ENCODE measurements at places on chromosomes 4 and X. TPM values are rescaled to one million over a fixed set of nuclear protein-coding genes. Genes with fewer than 3 reads are reported as not detected.

GRCh38 chr4:85448906-85449890 lies 25.8 kb upstream of the ARHGAP24 start:
- no peak for DNase-seq

The FAM3A gene
- total RNA-seq, result 47.1 TPM

- DNase-seq, result no peak
These were observed 37.4 kb downstream of the MAML3 start for GRCh38 chr4:140116442-140117104.

DNA sequence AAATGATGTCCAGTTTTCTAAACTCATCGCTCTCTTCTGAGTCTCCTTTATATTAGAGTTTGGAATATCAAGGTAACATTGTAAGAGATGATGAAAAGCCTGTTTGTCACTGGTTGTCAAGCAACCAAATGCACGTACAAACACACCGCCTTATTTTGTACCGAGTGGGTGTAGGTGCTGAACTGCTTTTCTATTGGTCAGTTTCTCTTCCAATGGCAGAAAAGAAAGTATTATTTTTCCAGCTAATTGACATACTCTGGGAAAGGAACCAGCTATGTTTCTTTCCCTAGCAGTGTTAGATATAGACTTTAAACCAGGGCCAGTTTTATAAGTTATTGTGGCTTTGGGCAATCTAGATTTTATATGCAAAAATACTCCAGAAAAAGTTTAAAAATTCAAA lies 6.6 kb upstream of the PPM1K start:
- peak; percentile 60 for DNase-seq

DNA sequence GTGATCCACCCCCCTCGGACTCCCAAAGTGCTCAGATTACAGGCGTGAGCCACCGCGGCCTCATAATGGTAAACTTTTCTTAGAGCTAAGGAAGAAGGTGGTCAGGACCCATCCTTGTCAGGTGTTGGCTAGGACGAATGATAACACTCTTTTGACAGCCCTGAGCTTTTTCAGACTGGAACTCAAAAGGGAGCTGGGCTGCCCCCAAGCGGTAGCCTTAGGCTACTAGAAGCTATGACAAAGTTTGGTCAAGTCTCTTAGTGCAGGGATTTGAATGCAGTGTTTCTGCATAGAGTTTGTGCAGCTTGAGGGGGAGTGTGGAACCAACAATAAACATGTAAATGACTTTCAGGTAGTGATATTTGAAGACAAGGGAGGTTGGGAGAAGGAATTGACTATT lies 11.8 kb upstream of the HSD17B10 start:
- DNase-seq, result no peak

DNA sequence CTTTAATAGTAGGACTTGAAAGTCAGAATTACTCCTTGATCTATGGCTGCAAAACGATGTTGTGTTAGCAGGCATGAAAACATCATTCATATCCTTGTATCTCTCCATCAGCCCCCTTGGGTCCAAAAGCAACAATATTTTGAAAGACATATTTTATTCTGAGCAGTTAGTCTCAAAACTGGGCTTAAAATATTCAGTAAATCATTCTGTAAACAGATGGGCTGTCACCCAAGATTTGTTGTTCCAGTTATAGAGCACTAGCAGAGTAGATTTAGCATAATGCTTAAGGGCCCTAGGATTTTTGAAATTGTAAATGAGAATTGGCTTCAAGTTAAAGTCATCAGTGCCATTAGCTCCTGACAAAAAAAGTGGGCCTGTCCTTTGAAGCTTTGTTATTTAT lies 1565.6 kb downstream of the STIM2 start:
- no peak for DNase-seq

GRCh38 chr4:8110071-8110986 lies 48.3 kb downstream of the ABLIM2 start:
- DNase-seq, result no peak

DNA sequence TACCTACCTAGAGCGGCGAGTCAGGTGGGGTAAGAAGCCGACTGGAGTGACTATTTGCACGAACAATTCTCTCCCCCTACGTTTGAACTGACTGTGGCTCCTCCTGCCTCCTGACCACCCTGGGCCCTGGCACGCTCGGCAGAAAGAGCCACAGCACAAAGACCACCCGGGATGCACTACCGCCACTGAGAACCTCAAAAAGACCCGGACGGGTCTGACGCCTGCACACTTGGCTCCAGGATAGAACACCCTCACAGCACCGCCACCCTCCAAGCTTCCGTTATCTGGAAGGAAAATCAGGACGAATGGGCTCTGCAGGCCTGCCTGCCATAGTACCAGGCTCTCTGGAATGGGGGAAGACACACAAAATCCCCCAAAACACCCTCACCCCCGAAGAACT lies 2.2 kb downstream of the LRPAP1 start:
- DNase-seq, result no peak

DNA sequence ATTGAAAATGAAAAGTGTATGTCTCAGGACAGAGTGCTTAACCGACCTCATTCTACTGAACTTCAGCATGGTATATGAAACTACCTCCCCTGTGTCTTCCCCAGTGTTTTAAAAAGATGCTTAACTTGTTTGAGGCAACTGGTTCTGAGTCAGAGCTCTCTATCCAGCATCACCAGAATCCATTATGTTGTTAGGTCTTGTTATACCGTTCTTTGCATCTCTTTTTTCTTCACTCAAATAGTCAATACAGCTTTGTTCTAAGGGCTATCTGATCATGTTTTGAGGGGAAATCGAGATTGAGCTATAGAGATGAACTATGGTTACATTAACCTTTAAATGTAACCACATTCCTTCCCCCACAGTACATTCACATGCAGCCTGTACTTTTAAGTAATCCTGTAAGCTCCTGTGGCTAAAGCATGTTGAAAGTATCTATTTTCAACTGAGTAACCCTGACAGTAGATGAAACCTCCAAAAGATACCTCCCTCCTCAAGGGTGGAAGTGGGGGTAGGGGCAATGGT lies 514.4 kb downstream of the RPA4 start:
- DNase-seq, result no peak

DNA sequence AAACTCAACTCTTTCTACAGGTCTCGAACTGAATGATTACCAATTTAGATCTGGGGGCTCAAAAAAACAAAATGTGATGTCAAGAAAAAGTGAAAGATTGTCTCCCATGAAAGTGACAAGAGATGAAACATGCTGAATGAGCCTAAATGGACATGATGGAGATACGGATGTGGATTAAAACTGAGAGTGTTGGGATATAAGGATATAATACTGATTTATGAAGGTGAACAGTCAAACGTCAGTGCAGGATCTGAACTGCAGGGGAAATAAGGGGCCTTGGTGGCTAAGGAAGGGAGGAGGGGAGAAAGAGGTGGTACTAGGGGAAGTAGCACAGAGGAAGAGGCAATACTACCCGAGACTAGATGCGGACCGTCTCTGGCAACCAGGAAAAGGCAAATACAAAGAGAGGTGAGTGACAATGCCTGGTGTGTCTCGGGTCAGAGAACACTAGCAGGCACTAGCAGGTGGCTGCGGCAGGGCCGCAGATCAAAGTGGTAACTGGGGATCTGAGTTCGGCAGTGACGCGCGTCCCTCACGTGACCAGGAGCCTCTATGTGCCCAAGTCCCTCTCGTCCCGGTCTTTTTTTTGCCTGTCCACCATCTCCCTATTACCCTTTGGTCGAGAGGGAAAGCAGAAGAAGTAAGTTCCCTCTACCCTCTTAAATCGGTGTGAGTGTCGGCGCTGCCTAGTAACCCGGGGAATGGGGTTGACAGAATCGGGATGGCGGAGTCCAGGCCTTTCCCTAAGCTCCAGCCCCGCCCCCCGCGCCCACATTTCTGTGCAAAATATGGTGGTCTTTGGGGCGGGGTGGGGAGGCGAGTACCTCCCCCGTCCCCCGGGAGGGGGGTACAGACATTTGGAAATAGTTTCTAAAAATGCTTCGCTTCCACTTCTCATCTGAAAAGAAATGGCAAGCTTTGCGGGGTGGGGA lies at the start of gene TCEAL1:
Gene TCEAL1 (plus strand): TSS at position 590 of the 932 bp plus-strand sequence. CDS start 942 bp downstream, outside the sequence.
- peak; percentile 61 for DNase-seq

DNA sequence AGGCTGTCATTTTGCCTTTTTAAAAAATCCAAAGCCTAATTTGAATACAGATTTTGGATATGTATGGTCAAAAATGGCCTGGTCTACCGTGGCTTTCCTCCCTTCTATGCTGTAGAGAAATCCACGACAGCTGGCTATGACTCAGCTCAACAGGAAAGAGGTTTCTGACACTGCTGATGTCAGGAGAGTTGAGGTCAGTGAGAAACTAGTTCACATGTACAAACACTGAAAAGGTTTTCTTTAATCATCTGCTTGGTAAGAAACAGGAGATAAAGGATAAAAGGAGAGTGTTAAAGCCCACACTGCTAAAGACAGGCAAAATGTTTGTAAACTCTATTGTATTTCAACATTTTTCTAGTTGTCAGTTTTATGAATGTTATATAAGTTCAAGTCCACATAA lies 113.9 kb downstream of the NYX start:
- peak; percentile 48 for DNase-seq

DNA sequence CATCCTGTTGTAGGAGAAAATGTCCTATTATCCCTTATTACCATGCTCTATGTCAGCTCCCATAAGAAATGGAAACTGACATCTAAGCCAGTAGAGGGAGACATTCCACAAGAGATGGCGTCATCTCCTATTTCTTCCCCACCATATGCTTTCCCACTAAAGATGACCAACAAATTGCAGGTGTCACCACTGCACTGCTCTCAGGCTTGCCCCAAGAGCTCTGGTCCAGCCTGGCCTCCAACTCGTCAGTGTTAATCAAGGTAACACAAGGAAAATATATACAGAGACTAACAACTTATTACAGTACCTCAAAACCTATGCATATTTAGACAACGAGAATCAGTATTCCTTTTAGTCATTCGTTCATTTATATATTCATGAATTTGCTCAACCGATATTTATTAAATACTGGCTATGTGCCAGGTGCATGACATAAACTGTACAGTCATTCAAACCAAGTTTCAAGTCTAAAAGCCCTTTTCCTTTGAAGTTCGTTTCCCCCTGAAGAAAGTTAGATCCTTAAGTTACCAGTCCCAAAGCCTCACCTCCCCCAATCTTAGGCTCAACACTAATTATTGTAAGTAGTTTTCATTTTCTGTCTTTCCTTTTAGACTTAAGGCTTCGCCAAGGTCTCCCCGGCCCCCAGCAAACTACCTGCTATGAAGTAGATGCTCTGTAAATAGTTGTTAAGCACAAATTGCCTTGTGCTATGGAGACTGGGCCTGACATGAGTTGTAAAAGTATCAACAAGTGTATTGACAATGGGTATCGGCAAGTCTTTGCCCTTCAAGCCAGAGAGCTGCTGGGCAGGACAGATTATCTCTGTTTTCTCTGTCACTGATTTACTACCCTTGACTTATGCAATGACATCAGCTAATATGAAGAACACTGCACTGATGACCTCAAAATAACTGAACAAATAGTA lies 3.1 kb upstream of the FGB start:
- peak; percentile 47 for DNase-seq

GRCh38 chr4:174357321-174357720 lies 73.6 kb downstream of the CEP44 start:
- no peak for DNase-seq

DNA sequence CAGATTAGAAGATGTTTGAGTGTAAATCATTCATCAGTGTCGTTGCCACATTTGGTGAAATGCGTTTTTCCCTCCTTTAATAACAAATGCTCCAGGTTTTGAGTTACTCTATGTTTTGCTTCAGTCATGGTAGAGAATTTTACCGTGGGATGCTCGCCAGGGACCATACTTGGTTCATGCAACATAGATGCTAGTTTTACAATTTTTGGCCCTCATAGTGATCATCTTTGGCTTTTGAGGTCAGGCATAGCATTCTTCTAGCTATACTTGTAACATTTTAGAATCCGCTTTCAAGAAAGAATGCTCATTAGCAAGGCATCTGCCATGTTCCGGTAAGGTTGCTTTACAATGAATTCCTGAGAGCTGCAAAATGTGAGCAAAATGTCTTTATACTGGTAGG lies 147.2 kb downstream of the SPCS3 start:
- no peak for DNase-seq

- no peak for DNase-seq
These were observed 93.8 kb downstream of the APBB2 start for GRCh38 chr4:41120297-41121217.

The MAGEA10 gene
- total RNA-seq, result not detected

The CASK gene
- 36.7 TPM for total RNA-seq

GRCh38 chr4:55004831-55005230 lies 120.6 kb downstream of the KDR start:
- no peak for DNase-seq

GRCh38 chr4:80788798-80789197 lies 241.7 kb upstream of the BMP3 start:
- no peak for DNase-seq

The GC gene
- not detected for total RNA-seq

The ENPP6 gene
- 0.03 TPM for total RNA-seq

The ANKRD50 gene
- total RNA-seq, result 3.6 TPM

- no peak for DNase-seq
These were observed 116.0 kb downstream of the CFAP47 start for GRCh38 chrX:36035550-36035949.

The MAGEC1 gene
- total RNA-seq, result not detected

- DNase-seq, result no peak
These were observed 31.1 kb downstream of the FGFRL1 start for GRCh38 chr4:1042352-1043055.

The FAM47A gene
- total RNA-seq, result not detected

GRCh38 chrX:153378607-153379006 lies 22.5 kb downstream of the PNMA6E start:
- no peak for DNase-seq

The MAGEB1 gene
- not detected for total RNA-seq
